H4 (cell line): ENCODE measurements at places on chromosomes 13 and 19. TPM values are rescaled to one million over a fixed set of nuclear protein-coding genes. Genes with fewer than 3 reads are reported as not detected.
A peak's percentile ranks its signal among the peaks of the same experiment; 100 is the strongest.

The TPTE2 gene
- total RNA-seq: not detected in 2 replicates

GRCh38 chr19:15196360-15197005 is 4.3 kb downstream of the NOTCH3 start:
- no peak for DNase-seq

DNA sequence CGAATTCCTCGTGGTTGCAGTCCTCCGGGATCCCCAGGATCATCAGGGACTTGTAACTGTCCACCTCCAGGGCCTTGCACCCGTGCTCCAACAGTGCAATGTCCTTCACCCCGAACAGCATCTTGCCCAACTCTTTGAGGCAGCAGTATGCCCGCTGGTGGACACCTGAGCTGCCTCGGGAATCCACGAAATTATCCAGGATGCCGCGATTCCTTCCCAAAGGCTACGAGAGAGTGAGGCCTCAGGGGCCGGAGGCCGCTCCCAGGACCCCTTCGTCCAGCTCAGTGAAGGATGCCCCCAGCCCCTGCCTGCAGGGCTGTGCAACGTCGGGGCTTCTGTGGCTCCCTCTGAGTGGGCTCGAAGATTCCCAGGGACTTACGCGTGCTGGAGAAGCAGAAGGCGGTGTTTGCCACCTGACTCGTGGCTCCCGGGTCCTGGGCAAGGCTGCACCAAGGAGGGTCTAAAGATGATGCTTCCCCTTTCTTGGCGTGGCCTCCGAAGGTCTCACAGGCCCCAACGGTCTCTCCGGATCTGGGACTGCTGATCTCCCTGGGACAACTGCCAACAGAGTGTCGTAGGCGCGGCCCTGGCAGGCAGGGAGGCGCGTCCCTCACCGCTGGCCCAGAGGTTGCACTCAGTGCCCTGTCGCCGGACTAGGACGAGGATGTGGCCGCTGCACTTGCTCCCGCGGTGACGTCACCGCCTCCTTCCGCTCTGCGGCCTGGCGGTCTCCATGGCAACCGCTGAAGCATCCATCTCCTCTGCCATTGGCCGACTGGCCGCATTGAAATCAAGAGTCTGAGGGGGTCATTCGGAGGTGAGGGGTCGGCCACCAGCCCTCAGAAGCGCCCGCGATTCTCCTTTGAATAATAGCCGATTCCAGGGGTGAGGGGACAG is at the start of gene PNMA8C:
TSS of gene PNMA8C (minus strand) at position 698 of the 897 bp plus-strand sequence. CDS start at position 121, 577 bp downstream.
- peak; percentile 68 for DNase-seq

GRCh38 chr13:29483623-29484022 is 111.9 kb downstream of the SLC7A1 start:
- DNase-seq: no peak

The LILRA1 gene
- not detected in 2 replicates for total RNA-seq

DNA sequence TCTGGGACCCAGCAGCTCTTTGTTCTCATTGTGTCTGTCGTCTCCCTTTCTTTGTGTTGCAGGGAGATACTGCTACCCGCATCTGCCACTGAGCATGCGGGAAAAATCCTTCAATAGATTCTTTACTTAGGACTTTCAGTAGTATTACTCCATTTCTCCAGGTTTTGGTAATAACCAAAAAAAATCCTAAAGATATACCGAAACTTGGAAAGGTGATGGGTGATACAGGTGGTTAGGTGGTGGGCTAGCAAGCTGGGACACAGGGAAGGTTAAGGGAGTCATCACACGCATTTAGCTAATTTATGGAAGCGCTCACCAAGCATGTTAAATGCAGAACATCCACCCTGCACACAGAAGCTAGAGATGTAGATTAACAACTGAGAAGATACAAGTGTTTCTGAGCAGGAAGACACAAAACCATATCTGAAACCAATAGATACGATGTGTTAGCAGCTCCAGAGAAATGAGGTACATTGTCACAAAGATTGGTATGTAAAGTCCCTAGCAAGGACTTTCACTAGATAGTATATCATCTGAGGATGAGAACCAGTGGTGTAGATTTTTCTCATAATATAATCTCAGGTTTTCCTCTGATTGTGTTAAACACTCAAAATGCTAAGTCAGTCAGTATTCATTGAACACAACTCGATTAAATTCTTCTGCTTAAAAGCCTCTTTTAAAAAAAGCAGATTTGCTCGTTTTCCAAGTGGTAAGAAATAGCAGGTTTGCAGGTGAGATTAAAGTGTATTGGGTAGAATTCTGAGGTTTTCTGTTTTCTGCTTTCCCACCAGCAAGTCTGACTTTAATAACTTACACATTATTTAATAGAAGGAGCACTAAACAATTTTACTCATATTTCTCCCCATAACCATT is 1.2 kb upstream of the SLAIN1 start:
- DNase-seq: no peak

The ZNF208 gene
- total RNA-seq: 0.33 and 2.8 TPM in 2 replicates

GRCh38 chr13:43783820-43784219 is 3.0 kb downstream of the ENOX1 start:
- DNase-seq: no peak

DNA sequence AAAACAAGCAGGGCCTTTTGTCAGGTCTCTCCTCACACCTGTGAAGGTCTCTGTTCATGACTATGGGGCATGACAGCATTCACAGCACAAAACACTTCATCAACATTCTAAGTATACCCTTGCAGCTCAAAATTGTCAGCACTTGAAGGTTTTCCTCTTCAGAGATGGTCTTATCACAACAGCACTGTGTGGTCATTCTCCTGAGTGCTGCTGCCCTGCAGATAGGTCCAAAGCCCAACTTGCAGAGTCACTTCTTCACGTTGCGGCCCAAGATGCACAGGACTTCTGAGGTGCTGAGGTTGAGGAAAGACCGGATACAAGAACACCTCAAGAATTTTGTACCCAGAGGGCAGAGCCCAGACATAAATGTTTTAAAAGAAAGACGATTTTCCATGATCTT is 574.5 kb downstream of the UQCRFS1 start:
- no peak for DNase-seq

The ZNF558 gene
- 16.5 and 25.7 TPM in 2 replicates for total RNA-seq

GRCh38 chr19:720345-721160 is 11.8 kb downstream of the PALM start:
- no peak for DNase-seq

GRCh38 chr19:18746401-18747325 is 44.4 kb downstream of the COMP start:
- DNase-seq: no peak

DNA sequence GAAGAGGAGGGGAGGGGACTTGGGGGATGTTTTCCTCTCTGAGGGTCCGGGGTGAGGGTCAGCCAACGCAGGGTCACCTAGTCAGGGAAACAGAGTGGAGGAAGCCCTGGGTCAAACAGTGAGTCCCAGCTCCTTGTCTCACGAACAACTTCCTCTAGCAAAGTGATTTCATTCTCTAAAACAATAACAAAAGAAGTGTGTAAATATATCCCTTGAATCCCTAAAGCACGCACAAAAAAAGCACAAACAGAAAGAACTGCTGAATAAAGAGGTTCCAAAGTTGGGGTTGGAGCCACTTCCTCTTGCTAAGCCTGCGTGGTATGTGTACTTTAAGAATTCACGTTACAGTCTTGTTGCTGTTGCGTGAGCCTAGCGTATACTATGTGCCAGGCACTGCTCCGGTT is 1.5 kb upstream of the C5AR2 start:
- peak; percentile 49 for DNase-seq

The WDR88 gene
- not detected in 2 replicates for total RNA-seq

The ZNF665 gene
- total RNA-seq: 2.9 and 5.2 TPM in 2 replicates

The IRS2 gene
- 0.14 and 0.45 TPM in 2 replicates for total RNA-seq

- peak; percentile 86 for DNase-seq
Observed at GRCh38 chr13:40787062-40787461, 2.3 kb upstream of the SLC25A15 start.

The ODAD3 gene
- total RNA-seq: 0.99 and 1.7 TPM in 2 replicates

The FFAR3 gene
- 0.21 TPM in 1 of 2 replicates, not detected in the other for total RNA-seq

The KLK15 gene
- not detected in 2 replicates for total RNA-seq

DNA sequence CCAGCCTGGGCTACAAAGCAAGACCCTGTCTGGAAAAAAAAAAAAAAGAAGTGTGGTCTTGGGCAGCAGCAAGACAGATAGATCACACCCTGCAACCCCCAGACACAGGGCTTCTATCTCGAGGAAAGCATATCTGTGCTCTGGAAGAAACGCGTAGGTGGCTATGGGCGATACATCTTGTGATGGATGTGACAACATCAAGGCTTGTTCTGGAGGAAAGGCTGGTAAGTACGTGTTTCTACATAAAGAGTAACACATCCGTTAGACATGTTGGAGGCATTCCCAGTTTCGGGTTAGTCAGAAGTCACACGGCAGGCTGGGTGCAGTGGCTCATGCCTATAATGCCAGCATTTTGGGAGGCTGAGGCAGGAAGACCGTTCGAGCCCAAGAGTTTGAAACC is 6.6 kb upstream of the DHDH start:
- DNase-seq: peak; percentile 94

- no peak for DNase-seq
Observed at GRCh38 chr13:112059457-112060281, 7.3 kb upstream of the SOX1 start.

GRCh38 chr13:49840266-49840665 is 47.8 kb upstream of the KPNA3 start:
- DNase-seq: no peak

- no peak for DNase-seq
Observed at GRCh38 chr13:27500806-27501534, 50.6 kb upstream of the MTIF3 start.

- DNase-seq: no peak
Observed at GRCh38 chr13:47233734-47234133, 336.9 kb upstream of the HTR2A start.

The KLK3 gene
- not detected in 2 replicates for total RNA-seq

- DNase-seq: no peak
Observed at GRCh38 chr13:33206945-33207614, 78.5 kb downstream of the STARD13 start.

DNA sequence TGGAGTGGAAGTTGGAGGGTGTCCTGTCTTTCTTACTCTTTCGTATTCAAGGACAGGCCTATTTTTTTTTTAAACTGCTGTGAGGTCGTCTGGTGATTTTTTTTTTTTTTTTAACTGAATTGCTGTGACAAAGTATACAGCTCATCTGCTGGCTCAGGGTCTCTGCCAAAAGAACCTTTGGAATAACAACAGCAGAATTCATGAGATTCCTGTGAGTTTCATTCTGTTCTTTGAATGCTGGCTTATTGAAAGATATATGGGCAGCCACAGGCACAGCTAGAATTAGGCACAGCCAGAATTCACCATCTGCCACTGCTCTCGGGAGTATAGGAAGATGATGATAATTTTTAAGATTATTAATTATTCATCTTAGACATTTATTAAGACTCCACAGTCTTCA is 21.4 kb upstream of the FRY start:
- no peak for DNase-seq

- DNase-seq: no peak
Observed at GRCh38 chr19:3413796-3414327, 47.5 kb downstream of the NFIC start.

- DNase-seq: peak; percentile 23
Observed at GRCh38 chr13:90594681-90595080, 752.8 kb upstream of the MIR17HG start.

DNA sequence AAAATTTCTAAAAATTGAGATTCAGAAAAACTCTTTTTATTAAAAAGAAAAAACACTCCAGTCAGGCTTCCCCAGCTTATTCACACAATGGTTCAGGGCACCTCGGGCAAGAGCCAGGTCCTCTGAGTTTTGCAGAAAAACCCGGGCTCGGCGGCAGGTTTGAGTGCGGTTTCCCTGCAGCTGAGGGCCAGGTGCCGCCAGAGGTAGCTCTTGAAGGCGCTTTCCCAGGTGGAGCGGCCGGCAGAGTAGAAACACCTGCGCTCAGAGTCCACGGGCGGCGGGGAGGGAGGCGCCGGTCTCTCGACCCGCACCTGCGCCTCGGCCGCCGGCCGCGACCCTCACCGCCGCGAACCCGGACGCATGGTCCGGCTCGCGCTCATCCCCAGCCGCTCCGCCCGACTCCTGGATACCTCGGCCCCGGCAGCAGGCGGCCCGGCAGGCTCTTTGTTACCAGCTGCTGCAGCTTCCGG is 444 bp downstream of the PROSER1 start:
- no peak for DNase-seq

- no peak for DNase-seq
Observed at GRCh38 chr19:47544476-47544875, 28.5 kb downstream of the ZNF541 start.
